NCI-H510A treated with DMSO at 0.1 percent for 48 hours (cell line): ENCODE measurements at places on chromosomes 11 and 22.

DNA sequence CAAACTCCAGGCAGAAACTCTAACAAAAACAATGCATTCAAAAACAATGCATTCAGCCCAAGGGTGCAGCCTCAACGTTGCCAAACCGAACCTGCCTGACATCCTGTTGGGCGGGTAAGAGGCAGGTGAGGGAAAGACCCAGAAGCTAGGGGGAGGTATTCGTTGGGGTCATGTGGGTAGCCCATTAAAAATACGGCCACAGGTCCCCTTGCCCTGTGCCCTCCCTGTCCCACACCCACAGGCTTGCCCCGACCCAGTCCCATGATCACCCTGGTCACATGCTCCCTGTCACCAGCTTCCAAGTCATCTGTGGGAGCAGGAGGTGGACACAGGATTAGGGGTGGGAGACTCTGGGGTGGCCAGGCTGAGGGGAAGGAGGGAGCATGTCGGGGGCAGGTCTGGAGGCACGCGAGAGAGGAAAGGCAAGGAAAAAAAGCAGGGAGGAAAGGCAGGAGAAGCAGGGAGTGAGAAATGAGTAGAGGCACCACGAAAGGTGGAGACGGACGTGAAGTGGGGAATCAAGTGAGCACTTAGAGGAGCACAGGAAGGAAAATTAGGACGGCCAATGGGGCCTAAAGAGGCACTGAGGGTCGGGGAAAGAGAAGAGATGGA is 683 bp downstream of the PLA2G6 start:
- DNase-seq = no peak

GRCh38 chr11:104531075-104531474 is 367.1 kb upstream of the PDGFD start:
- DNase-seq = no peak

DNA sequence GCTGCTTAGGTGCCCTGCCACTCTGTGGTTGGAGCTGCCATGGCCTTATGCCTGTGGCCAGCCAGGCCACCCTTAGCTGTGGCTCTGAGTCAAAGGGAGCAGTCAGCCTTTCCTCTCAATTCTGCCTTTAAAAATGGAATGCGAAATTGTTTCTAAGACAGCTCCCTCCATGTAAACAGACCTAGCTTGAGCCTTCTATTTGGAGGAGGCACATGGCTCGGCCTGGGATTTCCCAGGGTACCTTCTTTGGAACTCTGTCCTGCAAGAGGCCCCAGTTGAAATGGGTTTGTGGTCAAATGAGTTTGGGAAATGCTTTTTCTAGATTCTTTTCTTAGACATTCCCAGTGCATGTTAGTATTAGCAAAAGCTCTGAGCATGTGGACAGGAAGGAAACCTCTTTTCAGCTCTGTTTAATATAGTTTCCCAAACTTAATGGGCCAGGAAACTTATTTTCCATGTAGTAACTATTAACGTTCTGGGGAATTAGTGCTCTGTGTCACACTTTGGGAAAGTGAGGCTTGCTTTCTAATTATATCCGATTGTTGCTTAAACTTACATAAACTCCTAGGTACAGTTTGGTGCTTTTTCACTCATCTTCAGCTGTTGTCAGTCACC is 7.8 kb downstream of the PHOX2A start:
- DNase-seq = no peak

- no peak for DNase-seq
Measured at GRCh38 chr11:59602432-59602831, 13.1 kb downstream of the OSBP start.

- DNase-seq = no peak
Measured at GRCh38 chr11:13551834-13552233, 56.0 kb upstream of the PTH start.

DNA sequence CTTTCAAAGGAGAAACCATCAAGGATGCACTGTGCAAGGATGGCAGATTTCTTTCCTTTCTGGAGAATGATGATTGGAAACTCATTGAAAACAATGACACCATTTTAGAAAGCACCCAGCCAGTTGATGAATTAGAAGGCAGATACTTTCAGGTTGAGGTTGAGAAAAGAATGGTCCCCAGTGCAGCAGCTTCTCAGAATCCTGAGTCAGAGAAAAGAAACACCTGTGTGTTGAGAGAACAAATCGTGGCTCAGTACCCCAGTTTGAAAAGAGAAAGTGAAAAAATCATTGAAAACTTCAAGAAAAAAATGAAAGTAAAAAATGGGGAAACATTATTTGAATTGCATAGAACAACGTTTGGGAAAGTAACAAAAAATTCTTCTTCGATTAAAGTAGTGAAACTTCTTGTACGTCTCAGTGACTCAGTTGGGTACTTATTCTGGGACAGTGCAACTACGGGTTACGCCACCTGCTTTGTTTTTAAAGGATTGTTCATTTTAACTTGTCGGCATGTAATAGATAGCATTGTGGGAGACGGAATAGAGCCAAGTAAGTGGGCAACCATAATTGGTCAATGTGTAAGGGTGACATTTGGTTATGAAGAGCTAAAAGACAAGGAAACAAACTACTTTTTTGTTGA is 9.8 kb downstream of the FAM111A start:
- no peak for DNase-seq

DNA sequence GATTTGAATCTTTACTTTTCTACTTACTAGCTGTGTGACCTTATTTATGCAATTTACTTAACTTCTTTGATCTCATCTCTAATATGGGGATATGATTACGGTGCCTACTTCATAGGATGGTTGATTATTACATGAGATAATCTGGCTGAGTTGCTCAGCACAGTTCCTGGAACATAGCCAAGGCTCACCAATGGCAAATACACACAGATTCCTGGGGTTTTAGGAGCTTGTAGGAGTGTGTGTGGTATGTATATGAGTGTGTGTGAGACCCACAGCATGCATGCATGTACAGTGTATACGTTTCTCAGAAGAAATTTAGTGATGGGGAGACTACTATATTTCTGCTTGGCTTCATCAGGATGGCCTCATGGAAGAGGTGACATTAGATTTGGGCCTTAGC is 256.9 kb downstream of the KIRREL3 start:
- DNase-seq = no peak

- DNase-seq = no peak
Measured at GRCh38 chr11:85867751-85868150, 12.6 kb downstream of the CCDC83 start.

GRCh38 chr22:47423861-47424820 is 661.7 kb downstream of the TBC1D22A start:
- DNase-seq = no peak

DNA sequence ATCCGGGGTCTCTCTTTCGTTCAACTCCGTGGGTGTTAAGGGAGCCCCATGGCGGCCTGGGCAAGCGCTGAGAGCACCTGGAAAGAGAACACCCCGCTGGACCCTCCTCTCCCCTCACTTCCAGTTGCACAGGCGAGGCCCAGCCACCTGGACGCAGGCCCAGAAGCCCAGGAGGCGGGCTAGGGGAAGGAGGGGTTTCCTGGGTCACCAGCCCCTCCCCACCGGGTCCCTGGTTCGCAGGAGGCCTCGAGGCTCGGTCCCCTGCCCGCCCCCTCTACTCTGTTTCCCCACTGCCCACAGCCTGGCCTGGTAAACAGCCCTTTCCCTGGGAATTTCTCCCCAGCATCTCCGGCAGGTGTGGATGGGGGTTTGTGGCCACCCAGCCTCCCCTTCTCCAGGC is 8.5 kb upstream of the NFAM1 start:
- no peak for DNase-seq

DNA sequence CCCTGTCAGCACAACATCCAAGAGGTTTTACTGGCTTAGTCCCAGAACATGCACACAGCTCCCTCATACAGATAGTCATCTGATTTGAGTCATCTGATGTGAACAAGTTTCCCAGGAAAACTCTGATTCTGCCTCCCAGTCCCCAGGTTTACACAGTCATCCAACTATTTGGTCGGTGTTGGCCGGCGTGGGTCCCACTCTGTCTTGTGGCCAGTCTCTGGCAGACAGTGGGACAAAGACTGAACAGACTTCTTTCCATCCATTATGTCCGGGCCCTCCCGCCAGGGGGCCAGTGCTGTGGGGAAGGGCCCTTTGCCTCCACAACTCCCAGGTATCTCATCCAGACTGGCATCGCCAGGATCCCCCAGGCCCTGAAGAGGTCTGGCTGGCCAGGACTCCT is 60.0 kb downstream of the BTG4 start:
- DNase-seq = no peak

DNA sequence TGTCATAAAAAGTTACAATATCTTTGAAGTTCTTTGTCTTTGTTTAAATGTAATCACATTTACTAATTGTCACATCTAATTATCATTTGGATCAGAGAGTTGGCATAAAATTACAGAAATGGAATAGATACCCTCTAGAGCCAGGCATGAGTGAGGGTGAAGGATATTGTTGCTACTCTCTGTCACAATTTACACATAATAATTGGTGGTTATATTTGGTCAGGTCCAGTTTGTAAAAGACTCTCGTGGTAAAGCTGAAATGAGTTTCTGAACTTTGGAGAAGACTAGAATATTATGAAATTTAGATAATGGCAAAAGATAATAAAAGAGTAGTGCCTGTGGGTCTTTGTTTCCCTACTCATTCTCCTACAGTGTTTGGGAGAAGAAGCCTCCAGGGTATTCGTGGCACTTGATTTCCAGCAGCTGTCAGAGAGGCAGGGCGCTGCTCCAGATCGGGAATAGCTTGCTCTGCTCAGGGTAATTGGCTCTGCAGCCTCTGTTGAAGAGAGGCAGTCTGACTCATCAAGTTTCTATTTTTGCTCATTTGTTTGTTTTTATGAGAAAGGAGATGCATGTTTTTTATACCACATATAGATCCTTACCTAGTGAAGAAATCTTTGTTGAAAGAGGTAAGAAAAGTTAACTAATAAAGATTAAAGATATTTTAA is 349.9 kb downstream of the CNTN5 start:
- DNase-seq = no peak

GRCh38 chr11:70421123-70421522 is 22.8 kb downstream of the CTTN start:
- no peak for DNase-seq

DNA sequence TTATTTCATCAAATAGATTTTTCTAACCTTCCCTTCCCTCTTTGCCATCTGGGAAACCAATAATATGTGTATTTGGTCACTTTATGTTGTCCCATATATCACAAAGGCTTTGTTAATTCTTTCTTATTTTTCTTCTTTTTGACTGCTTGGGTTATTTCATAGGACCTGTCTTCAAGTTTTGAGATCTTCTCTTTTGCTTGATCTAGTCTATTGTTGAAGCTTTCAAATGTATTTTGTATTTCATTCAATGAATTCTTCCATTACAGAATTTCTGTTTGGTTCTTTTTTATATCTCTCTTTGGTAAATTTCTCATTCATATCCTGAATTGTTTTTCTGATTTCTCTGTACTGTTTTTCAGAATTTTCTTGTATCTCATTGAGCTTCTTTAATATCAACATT is 132.1 kb downstream of the FCHSD2 start:
- DNase-seq = no peak
